ENCODE measurements at places on chromosomes 3 and 15. TPM values are rescaled to one million over a fixed set of nuclear protein-coding genes. Genes with fewer than 3 reads are reported as not detected.

IL17RC gene
- polyA plus RNA-seq: 8.4 TPM

MKRN2OS gene
- polyA plus RNA-seq: not detected

DNA sequence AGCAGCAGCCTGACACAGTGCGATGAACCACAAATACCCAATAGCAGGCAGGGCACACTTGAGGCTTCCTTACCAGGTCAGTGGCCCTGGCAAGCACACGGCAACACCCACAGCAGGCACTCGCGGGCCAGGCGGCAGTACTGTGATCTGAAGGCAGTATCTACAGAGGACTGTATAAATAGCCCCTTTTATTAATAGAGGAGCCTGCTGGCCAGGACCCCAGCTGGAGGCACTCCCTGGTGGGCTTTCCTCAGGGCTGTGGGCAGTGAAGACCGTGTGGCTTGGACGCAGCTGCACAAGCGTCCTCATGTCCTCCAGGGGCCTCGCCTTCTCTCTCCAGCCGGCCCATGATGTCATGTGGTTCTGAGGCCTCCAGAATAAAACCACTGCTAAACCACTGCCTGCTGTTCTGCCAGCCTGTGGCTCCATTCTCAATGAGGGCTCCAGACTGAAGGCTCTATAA lies 44.1 kb downstream of the LRIG1 start:
- peaks cover 12% of the 10 kb centered on the region for H3K4me1 ChIP-seq
- no peak for DNase-seq
- H3K27ac ChIP-seq: no peak overlapping the region
- H3K36me3 ChIP-seq: peaks cover 7% of the 10 kb centered on the region
- no peak overlapping the region for H3K4me3 ChIP-seq
- no peaks in the 10 kb centered on the region for H3K27me3 ChIP-seq

- peaks cover 42% of the 10 kb centered on the region for H3K4me1 ChIP-seq
- H3K36me3 ChIP-seq: no peaks in the 10 kb centered on the region
- peak; percentile 56 for DNase-seq
- H3K27ac ChIP-seq: peak overlapping the region; percentile 51
- peak overlapping the region; percentile 41 for H3K4me3 ChIP-seq
These were observed 146.2 kb downstream of the KLF13 start for GRCh38 chr15:31472636-31473384.

TRPM1 gene
- polyA plus RNA-seq: not detected

DNA sequence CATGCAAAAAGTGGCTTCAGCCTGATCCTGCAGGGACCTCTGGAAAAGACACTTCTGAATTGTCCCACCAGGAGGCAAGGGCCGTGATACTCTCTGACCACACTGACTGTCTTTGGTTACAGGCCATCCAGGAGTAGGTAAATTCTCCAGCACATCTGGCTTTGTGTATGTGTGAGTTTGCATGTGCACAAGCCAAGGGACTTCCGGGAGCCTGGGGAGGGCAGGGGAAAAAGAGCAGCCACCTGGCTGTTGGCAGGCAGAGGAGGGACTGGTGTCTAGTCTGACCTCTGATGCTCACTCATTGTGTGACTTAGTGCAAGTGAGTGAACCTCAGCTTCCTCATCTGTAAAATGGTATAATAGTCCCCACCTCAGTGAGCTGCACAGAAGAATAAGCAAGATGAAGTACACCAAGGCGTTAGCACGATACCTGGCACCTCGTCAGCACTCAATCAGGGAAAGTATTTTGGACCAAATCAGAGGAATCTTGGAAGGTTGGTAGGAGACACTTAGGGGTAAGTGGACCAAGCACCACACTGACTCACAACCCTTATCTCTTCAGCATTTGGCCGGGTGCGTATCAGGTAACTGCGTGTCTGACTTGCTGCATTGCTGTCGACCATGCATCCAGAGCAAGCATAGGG lies 19.1 kb downstream of the KLHL6 start:
- no peak overlapping the region for H3K4me3 ChIP-seq
- DNase-seq: no peak
- peaks cover 55% of the 10 kb centered on the region for H3K4me1 ChIP-seq
- no peaks in the 10 kb centered on the region for H3K36me3 ChIP-seq
- no peak overlapping the region for H3K27ac ChIP-seq

- no peaks in the 10 kb centered on the region for H3K27me3 ChIP-seq
- H3K36me3 ChIP-seq: no peaks in the 10 kb centered on the region
- DNase-seq: no peak
- no peak overlapping the region for H3K27ac ChIP-seq
- no peak overlapping the region for H3K4me3 ChIP-seq
These were observed 51.0 kb upstream of the MYZAP start for GRCh38 chr15:57540736-57541135.

GRCh38 chr3:150740733-150741496 lies 22.1 kb downstream of the SIAH2 start:
- no peak for DNase-seq
- peaks cover 65% of the 10 kb centered on the region for H3K4me1 ChIP-seq
- no peak overlapping the region for H3K4me3 ChIP-seq
- peaks cover 20% of the 10 kb centered on the region for H3K36me3 ChIP-seq
- no peaks in the 10 kb centered on the region for H3K27me3 ChIP-seq
